ENCODE measurements at places on chromosomes 6 and 20.
A peak's percentile ranks its signal among the peaks of the same experiment; 100 is the strongest.

GRCh38 chr6:78089531-78089930, 436.7 kb downstream of the MEI4 start:
- no peak for DNase-seq

- no peak for DNase-seq
Observed at GRCh38 chr20:9087531-9088217, 18.8 kb downstream of the PLCB4 start.

DNA sequence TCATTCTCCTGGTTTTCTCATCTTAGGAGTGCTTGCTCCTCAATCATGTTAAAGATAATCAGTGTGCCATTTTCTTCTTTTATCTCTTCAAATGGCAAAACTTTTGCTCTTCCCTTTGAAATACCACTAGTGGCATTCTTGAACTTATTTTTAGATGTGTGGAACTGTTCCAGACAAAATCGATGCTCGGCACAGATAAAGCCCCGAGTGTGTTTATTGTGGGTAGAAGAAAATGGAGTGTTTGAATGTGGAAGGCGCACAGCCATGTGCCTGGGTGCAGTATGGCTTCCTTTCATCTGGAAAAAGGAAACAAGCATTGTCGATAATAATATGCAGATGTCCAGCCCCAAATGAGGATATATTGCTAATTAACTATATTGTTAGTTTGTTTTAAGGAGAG, 42.4 kb downstream of the ISM1 start:
- no peak for DNase-seq

DNA sequence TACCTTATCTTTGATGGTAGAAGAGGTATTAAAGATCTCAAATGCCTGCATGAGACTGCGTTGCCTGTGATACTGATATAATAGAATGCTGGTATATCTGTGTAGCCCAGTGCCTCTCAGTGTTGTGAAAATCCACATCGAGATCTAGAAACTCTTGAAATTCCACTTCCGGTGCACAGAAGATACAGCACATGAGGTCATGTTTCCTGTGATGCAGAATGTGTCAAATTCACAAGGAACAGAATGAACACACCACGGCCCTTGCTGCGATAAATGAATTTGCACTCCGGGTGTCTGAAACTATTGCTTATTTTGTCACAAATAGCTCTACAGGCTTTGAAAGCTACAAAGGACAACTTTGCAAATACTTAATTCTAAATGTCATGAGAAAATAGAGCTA, 687.9 kb upstream of the AGPAT4 start:
- no peak for DNase-seq

GRCh38 chr20:58160451-58161061, 67.9 kb downstream of the ANKRD60 start:
- no peak for DNase-seq

- DNase-seq: no peak
Observed at GRCh38 chr6:159116343-159116742, 52.9 kb upstream of the FNDC1 start.

GRCh38 chr20:61436667-61437279, 184.7 kb downstream of the CDH4 start:
- peak; percentile 27 for DNase-seq

DNA sequence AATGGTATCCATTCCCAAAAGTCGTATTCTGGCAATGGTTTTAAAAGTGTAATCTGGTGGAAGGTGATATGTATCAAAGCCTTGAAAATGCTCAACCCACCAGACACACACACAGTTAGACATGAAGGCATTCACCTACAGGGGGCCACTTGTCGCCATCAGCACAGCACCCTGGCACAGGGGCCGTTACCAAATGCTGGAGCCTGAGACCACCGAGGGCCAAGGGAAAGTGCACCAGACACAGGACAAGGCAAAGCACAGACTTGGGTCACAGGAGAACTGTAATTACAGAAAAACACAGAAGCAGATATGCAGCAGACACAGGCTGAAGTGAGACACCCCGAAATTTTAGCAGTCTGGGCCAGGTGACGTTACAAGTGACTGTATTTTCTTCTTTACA, 9.3 kb downstream of the TAF4 start:
- no peak for DNase-seq

DNA sequence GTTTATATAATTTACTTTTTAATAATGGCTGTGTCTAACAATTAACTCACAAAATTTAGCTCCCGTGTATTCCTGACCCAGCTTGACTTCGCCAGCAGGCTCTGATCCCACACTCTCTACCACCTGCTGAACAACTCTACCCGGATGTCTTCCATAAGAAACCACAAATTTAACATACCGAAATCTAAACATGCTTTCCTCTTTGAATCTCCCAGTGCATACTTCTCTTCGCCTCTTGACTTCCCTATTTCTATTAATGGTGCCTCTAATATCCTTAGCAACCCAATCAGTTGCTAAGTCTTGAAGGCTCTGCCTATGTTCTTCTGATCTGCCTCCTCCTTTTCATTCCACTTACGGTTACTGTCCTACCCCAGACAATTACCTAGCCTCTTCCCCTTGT, 4.6 kb upstream of the MYB start:
- DNase-seq: no peak

GRCh38 chr6:39053854-39054576, 5.4 kb downstream of the GLP1R start:
- no peak for DNase-seq

GRCh38 chr20:61750093-61750492, 315.6 kb downstream of the TAF4 start:
- DNase-seq: no peak

DNA sequence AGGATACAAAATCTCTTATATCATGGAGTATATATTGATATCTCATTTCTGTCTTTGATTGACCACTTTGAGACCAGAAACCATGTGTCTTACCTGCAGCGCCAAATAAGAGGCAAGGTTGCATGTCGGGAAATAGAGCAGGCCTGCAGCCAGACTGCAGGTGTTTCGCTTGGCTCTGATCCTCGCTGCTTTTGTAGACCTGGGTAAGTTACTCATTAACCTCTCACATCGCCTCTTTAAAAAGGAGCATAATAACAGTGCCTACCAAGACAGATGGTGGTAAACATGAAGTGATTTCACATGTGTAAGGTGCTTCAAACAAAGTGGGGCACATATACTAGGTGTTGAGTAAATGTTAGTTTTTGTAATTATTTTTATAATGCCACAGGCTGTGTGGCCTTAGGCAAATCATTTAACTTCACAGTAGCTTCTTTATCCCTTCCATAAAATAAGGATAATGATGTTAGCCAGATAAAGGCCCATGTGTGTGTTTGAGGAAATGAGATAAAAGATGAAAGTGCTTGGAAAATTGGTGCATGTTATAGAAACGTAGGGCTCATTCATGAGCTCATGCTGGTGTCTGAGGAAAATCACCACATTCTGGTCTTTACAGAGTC, 248.8 kb upstream of the MAP3K7 start:
- DNase-seq: no peak

Measured in putamen (tissue), 1 donor.